ENCODE measurements at places on chromosomes 5 and 9.

GRCh38 chr9:99361817-99362216 lies 139.7 kb downstream of the SEC61B start:
- DNase-seq: no peak

DNA sequence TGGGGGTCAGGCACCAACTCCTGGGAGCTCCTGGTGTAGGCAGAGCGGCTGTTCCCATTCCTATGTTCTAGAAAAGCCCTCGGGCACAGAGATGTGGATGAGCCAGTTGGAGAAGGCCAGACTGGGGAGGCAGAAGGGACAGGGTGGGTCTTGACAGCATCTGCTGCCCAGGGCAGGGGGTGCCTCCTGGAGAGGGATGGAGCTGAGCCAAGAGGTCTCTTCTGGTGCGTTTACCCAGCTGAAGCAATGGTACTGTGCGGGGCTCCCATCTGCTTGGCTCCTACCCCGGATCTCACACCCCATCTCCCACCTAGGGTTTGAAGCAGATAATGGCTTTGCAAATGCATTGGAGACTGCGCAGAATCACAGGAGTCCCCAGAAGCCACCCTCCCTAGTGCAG lies 41.3 kb downstream of the SHB start:
- DNase-seq: no peak

DNA sequence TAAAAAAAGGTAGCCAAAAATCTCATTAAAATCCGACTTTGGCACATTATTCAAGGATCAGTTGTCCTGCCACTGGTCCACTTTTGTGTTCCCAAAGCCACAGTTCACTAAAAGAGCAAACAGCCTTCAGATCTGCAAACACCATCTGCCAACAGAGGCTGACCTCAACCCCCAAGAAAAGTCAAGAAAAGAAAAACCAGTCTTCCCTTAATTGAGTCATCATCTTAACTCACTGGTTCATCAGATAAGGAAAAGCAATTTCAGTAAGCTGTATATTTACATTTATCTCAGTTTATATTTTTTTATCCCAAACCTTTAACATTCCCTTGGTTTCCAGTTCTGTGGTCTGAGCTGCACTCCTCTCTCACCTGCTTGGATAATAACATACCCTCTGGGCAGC lies 21.2 kb downstream of the RASEF start:
- no peak for DNase-seq

GRCh38 chr5:24222876-24223275 lies 421.9 kb downstream of the CDH10 start:
- no peak for DNase-seq

- no peak for DNase-seq
Measured at GRCh38 chr9:36964791-36965190, 69.3 kb downstream of the PAX5 start.

DNA sequence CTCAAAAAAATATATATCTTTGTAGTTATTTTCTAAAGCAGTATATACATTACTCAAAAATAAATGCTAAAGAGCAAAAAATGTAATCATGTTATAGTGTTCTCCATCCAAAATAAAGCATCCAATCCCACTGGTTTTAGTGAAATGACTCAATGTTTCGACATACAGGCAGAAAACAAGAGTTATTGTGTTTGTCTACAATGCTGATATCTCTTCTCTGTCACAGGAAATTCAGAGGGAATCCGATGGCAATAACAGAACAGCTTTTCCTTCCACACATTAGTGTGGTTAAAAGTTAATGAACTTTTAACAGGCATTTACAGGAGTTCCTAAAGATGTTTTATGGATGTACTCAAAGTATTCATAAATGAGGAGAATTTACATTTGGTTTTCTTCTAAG lies 12.0 kb downstream of the TTC33 start:
- DNase-seq: no peak

DNA sequence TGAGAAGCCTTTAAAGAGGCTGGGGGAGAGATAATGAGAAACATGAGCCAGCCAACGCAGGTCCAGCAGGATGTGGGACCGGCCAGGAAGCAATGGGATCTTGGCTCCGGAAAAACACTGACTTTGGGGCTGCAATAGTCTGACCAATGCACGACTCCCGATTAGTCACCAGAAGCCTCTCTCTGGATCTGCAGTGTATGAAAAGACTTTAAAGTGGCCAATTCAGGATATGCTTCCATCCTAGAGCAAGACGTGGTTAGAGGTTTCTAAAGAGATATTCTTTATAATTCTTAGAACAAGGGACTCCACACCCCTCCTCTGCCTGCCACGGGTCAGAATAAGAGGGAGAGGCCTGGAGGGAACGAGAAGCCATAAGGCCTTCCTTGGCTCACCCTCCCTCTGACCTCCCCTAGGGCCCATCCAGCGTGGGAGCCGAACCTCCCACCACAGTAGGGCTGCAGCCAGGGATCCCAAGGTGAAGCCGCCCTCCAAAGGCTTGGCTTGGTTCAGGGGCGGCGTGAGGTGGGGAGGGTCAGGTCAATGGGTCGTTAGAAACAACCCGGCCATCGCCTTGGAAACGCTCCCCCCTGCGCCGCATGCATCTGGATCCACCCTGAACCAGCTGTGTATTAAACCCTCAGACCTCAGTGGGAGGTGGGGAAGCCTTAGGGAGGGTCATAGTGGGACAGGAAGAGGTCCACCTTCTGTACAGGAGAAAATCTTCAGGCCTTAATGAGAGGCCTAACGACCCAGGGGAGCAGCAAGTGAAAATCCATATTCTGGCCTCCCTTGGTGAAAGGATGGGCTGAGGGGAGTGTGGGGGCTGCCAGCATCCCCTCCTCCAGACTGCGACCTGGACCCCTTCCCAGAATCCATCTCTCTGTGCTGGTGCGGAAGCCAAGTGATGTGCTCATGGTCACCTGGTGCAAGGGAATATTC lies 11.1 kb downstream of the FGF1 start:
- peak; percentile 49 for DNase-seq

GRCh38 chr5:74035521-74035937 lies 409.5 kb downstream of the ARHGEF28 start:
- no peak for DNase-seq

GRCh38 chr9:124046189-124046588 lies 34.6 kb downstream of the LHX2 start:
- DNase-seq: no peak

DNA sequence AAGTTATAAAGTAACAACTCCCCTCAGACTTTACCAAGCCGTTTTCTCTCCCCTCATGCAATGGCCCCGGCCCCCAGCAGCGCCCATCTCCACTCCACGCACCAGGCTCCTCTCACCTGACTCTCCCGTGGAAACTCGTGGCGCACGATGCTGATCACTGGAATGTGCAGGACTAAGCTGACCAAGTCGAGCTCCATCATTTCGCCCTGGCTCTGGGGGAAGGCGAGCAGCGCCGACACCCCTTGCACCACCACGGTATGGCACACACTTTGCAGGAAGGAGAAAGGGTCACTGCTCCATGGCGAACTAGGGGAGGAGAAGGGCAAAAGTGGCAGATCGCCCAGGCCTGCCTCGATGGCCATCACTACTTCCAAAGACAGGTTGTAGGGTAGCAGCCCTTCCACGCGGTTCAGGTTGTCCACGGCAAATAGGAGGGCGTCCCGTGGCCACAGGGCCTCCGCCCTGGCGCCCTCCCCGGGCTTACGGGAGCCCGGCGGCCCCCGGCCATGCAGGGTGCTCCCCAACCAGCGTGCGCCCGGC lies 1.2 kb downstream of the GRIN3A start:
- DNase-seq: no peak

DNA sequence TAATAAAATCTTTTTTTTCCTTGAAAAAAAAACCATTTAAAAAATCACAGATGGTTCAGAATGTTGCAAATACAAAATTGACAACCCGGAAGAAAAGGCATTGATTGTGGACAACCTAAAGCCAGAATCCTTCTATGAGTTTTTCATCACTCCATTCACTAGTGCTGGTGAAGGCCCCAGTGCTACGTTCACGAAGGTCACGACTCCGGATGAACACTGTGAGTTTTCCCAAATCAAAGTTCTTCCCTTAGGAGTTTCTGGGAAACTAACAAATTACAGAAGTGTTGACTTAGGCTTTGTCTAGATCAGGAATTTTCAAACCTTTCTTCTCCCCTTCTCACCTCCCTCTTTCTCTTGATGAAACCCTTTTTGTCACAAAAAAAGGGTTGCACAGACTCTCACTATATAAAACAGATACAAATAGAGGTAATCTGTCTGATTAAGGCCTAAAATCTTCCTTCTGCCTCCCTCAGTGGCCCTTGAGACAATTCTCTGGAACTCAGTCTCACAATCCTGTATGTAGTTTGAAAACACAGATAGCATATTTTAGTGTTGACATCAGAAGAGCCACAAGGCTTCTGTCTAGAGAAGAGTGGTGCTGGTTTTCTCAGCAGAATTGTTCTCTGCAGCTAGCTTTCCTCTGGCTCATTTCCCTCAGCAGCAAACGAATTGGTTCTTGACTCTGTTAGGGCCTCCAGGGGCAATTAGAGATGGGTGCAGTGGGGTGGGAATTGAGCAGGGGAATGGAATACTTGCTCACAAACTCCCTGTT lies 79.5 kb downstream of the OSMR start:
- peak; percentile 11 for DNase-seq

DNA sequence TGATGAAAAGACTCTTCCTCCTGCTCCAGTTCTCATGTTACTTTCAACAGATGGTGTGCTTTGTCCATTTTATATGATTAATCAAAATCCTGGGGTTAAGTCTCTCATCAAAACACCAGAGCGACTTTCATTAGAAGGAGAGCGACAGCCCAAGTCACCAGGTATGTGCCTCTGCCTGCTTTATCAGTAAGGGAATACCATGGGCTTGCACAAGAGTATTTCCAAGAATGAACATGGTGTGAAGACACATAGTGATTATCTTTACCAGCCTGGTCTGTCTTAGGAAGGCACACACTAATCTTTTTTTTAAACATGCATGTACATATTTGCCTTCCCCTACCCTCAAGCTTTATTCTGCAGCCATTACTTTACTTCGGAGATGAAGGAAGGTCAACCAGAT lies 15.2 kb downstream of the NUP214 start:
- DNase-seq: no peak

GRCh38 chr5:87079219-87079618 lies 188.5 kb upstream of the RASA1 start:
- DNase-seq: no peak

DNA sequence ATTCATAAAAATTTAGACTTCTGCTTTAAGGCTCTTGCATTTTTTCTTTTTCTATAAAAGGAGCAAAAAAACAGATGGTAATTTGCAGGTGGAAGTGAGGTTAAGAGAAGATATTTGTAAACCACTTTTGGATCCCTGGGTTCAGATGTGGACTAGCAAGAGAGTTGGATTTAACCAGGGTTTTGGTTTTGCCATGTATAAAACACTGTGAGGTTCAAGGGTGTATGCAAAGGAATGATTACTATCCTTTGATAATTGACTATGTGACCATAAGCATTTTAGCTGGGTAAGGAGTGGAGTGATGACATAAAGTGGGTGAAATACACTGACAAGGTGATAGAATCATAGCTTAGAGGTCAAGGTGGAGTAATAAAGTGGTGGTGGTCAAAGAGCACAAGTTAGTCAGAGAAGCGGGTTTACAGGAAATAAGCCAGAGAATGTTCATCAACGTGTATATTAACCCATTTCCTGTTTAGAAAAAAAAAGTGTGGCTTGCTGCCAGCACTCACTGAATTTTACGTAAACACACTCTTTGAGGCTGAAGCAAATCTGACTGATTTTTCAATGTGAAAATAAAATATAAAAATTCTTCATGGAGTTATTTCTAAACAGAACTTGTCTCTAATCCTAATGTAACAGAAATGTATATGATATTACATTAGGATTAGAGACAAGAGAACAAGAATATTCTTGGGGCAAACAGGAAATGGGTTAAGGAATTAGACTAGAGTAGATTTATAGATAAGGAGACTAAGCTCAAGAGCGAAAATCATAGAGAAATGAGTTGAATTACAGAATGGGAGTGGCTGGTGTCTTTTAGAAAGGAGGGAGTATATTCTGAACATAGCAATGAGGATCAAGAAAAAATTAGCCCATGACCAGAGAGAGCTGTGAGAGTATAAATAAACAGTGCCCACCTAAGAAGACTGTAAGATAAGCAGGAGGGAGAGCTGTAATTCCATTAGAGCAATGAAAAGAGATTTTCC lies 74.5 kb downstream of the CDKN2A start:
- DNase-seq: no peak

GRCh38 chr9:81849631-81850259 lies 78.5 kb upstream of the SPATA31D4 start:
- DNase-seq: no peak

GRCh38 chr5:115542086-115542485 lies 2.5 kb downstream of the FEM1C start:
- DNase-seq: no peak

GRCh38 chr5:135375040-135375793 lies 23.8 kb downstream of the MACROH2A1 start:
- DNase-seq: no peak

- DNase-seq: no peak
Measured at GRCh38 chr5:122306461-122306860, 5.6 kb upstream of the SNCAIP start.

DNA sequence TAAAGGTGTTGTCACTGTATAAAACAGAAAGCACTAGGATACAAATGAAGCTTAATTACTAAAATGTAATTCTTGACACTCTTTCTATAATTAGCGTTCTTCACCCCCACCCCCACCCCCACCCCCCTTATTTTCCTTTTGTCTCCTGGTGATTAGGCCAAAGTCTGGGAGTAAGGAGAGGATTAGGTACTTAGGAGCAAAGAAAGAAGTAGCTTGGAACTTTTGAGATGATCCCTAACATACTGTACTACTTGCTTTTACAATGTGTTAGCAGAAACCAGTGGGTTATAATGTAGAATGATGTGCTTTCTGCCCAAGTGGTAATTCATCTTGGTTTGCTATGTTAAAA lies 43.8 kb downstream of the NDFIP1 start:
- DNase-seq: no peak

GRCh38 chr5:139181322-139181730 lies 16.8 kb downstream of the SIL1 start:
- DNase-seq: no peak

GRCh38 chr5:61420016-61420415 lies 88.0 kb downstream of the ZSWIM6 start:
- DNase-seq: no peak

- DNase-seq: no peak
Measured at GRCh38 chr5:36630201-36631145, 24.1 kb downstream of the SLC1A3 start.

DNA sequence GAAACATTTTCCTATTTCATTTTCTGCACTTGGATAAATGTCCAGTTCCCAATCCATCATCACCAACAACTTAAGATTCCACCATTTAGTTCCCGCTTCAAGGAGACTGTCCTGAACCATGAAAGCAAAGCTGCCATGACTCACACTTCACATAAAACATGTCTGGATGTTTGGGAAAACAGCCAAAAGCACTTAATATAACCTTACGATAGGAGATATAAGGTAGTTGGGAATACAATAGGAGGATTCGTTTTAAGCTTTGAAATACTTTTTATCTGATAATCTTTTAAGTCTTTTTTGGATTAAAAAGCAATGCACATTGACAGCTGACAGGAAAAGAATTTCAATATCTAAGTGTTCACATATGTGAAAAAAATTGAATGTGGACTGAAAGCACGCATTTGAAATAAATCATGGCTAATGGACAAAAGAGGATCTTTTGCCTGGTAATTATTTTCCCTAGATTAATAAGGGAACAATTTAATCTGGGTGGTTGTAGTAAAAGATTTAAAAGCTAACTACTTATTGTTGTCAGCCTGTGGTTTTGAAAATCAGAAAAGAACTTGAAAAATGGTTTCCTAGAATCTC lies 17.3 kb upstream of the TGFBI start:
- no peak for DNase-seq

GRCh38 chr5:65647941-65648340 lies 23.1 kb downstream of the SHLD3 start:
- DNase-seq: no peak

GRCh38 chr9:18371621-18372020 lies 102.3 kb upstream of the ADAMTSL1 start:
- DNase-seq: no peak
